ENCODE measurements at places on chromosomes 7 and 10.

GRCh38 chr10:101071885-101072433 lies 10.2 kb downstream of the KAZALD1 start:
- ATAC-seq, result no peak

DNA sequence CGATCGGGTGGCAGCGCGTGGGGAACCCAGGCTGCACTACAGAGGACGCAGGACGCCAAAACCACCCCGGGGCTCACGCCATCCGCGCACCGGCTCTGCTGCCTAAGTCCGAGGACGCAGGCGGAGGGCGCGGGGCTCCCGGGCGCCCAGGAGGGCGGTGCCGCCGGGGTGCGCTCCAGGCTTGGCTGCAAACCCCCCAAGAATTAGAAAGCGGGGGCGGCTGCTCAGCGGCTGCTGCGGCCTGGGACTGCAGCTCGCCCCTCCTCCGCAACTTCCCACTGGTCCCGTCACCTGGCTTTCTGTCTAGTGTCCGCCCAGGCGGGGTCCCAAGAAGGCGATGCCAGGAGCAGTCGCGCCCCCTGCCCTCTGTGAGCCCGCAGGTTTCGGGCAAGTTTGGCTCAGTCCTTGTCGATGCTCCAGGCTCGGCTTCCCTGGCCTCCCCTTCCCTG lies 1.7 kb upstream of the POU6F2 start:
- no peak for ATAC-seq

DNA sequence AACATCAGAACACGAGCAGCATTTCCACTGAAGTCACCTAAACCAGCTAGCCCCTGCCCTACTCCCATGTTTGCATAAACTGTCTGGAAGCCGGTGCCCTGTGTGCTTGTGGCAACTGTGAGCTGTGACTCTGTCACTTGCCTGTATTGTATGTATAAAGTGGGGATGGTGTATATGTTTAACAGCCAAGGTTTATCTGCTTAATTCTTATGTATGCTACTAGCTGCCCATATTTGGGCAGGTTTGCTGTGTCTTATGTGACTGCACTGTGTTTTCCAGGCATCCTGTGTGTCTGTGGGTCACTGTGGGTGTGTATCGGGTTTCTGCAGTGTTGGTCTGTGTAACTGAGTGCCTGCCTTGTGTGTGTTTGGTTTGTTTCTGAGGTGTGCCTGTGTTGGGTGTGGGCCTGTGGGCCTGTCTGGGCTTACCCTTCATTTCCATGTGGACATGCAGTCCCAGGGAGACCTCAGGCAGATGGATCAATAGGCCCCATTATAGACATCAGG lies 9.3 kb downstream of the LBX1 start:
- no peak for ATAC-seq

- no peak for ATAC-seq
Observed at GRCh38 chr7:2879354-2879753, 35.2 kb upstream of the GNA12 start.

GRCh38 chr10:58237014-58237834 lies 30.5 kb downstream of the IPMK start:
- ATAC-seq, result peak; percentile 81

Measured in activated CD4-positive, CD25-positive, alpha-beta regulatory T cell treated with anti-CD3 and anti-CD28 coated beads, Interleukin-2, amount 50 U/mL, for 24 hours (primary cell).